Fibroblast of the conjunctiva (primary cell): ENCODE measurements at places on chromosomes 11 and 22.
A peak's percentile ranks its signal among the peaks of the same experiment; 100 is the strongest.

GRCh38 chr11:38721586-38722315 is 2123.7 kb upstream of the RAG2 start:
- no peak for DNase-seq

- DNase-seq, result no peak
These were observed 228.6 kb upstream of the DDI1 start for GRCh38 chr11:103807806-103808205.

- DNase-seq, result no peak
These were observed 27.5 kb downstream of the KIRREL3 start for GRCh38 chr11:126973051-126973450.

GRCh38 chr11:36385121-36385970 is 89.3 kb downstream of the PRR5L start:
- DNase-seq, result peak; percentile 43

GRCh38 chr11:40683010-40683409 is 776.4 kb downstream of the LRRC4C start:
- DNase-seq, result no peak

DNA sequence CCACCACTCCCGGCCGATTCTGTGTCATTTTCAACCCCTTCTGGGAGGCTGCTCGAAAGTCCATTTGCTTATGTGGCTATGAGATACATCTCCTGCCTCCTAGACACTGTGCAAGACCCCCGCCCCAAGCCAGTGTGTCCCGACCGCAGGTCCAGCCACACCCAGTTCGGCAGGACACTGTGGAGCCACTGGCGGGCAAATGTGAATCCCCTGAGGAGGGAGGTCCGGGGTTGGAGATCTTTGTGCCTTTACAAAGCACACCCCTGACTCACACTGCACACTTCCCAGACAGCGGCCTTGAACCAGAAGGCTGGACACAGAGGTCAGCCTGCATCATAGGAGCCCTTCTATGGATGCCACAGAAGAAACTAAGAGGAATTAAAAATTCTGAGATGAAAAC is 17.4 kb downstream of the FXYD6 start:
- no peak for DNase-seq

DNA sequence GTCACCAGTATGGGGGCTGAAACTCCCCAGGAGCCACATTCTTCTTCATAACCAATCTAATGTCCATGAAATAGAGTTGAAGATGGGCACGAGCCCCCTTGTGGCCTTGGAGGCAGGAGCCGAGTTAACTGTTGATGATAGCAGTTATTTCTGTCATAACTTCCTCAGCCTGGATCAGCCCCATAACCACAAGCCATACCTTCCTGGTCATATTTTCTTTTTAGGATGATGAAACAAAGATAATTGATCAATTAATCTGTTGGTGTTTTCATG is 65.0 kb upstream of the TTC12 start:
- no peak for DNase-seq

DNA sequence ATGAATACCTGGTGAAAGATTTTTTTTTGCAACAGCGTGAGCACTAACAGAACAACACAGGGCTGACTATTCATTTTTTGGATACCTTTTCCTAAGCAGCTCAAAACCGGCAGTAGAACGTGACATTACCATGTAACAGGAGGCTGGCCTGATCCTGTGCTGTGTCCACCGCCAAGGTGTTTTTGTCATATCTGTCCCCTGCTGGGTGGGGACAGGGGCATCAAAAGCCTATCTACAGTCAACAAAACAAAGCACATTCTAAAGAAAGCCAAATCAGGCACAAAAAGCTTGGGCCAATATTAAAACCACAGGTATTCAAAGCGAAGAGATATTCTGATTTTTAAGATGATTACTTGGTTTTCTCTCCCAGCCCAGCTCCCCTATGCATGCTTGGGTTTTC is 151.2 kb downstream of the LRRC4C start:
- DNase-seq, result no peak

GRCh38 chr11:102111787-102112508 is 1.7 kb downstream of the YAP1 start:
- DNase-seq, result peak; percentile 80

DNA sequence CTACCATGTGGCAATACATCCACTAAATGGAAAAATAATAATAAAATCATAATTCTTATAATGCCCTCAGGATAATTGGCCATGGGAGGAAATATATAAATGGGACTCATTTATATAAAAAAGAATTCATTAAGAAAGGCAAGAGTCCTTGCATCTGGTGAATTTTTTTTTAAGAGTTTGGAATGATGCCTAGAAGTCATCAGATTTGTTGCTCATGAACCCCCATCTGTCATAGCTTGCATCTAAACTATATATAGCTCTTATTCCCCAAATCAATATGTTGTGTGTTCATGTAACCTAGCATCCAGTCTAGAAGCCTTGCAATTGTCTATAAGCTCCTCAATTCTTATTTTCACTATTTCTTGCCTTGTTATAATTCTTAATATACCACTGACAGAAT is 75.9 kb downstream of the CADM1 start:
- DNase-seq, result no peak

DNA sequence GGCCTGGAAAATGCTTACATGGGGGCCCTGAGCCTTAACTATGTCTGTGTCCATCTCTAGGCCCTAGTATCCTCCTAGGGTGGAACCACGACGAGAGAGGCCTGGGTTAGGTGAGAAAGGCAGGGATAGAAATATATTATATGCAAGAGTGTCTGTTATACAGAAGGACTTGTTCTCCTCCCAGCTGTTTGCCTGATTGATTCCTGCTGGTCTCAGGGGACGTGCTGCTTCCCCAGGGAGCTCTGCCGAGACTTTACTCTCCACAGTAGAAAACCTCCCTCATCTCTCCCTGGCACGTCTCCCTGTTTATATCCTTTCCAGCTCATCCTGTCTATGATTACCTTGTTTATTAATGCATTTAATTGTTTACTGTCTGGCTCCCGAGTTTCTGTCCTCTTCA is 132.6 kb downstream of the MIAT start:
- no peak for DNase-seq

DNA sequence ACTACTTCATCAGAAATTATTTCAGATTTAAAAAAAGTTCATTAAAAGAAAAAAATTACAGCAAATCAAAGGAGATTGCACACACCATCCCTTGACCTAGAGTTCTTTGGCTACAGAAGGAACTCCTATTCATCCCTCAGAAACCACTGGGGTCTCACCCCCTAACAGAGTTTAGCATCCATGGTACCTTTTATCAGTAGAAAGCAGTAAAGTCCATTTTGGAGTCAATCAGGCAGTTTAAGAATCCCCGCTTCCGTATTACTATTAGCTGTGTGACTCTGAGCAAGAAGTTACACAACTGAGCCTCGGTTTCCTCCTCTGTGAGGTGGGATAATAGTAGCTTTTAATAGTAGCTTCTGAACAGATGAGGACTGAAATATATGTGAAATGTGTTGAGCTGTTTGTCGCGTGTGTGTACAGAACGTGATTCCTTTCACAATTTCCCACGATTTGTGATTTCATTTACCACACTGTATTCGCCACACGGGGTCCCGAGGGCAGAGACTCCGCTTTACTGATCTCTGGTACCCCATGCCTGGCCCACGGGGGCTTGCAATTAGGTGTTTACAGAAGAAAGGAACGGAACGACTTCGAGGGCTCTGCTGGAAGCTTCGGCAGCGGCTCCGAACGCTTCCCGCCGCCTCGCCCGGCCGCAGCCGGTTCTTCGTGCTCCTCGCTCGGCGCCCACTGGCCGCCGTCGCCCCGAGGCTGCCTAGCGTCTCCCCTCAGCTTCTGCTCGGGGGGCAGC is 72.5 kb upstream of the ZBED5 start:
- DNase-seq, result no peak

DNA sequence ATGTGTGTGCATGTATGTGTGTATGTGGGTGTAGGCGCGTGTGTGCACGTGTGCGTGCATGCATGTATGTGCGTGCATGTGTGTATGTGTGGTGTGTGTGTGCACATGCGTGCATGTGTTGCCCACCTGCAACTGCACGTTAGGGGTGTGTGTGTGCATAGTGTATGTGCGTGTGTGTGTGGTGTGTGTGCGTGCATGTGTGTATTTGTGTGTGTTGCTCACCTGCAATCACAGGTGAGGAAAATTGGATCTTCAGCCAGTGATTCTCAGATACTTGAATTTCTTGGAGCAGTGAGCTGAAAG is 54.3 kb downstream of the ST14 start:
- DNase-seq, result no peak

DNA sequence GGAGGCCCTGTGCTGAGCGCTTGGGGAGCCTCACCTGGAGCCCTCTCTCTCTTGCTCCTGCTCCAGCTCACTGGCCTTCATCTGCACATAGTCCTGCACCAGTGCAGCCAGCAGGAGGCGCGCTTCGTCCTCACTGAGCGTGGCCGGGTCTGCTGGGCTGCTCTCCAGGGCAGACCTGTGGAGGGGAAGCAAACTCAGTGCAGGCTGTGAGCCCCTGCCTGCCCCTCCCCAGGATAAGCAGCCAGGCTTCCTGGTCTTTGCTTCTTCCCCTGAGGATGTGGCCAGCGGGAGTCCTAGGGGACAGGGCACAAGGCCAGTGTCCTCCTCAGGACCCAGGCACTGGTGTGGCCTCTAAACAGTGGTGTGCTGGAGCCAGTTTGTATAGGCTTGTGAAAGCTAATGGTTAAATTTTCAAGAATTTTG is 2.2 kb downstream of the CALCA start:
- no peak for DNase-seq

- DNase-seq, result peak; percentile 90
These were observed 46.4 kb downstream of the RCN1 start for GRCh38 chr11:32137263-32137662.

DNA sequence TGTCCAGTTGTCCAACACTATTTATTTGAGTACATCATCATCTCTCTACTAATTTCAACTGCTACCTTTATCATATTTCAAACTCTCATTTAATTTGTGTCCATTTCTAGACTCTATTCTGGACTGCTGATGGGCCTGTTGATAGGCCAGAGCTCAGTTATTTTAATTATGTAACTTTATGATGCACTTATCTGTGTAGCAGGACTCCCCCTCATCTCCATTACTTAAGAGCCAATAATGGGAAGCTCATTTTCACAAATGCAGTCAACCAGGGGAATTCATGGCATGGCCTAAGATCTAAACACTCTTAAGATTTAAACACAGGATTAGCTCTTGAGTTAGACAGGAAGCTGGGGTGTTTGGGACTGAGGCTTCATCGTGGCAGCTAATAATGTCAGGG is 21.4 kb downstream of the KCNQ1OT1 start:
- DNase-seq, result no peak

- no peak for DNase-seq
These were observed 122.1 kb downstream of the CSNK2A3 start for GRCh38 chr11:11230802-11231562.

DNA sequence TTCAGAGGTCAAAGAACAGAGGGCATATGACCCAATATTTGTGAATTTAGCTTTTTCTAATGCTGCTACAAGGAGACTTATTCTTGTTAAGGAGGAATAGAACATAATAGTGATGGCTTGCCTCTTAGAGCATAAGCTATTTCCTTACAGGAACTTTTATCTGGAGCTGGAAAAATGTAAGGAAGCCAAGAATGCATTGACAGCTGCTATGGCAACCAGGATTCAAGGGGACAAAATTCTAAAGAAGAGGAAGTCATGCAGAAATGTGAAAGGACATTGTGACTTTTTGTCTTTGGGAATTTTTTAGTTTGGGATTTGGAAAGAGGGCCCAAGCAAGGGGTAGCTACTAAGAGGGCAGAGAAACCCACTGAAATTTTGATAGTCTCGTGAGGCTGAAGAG is 51.1 kb downstream of the EHF start:
- no peak for DNase-seq

- DNase-seq, result no peak
These were observed 1.3 kb downstream of the MRPL23 start for GRCh38 chr11:1948389-1948788.

- DNase-seq, result no peak
These were observed 55.0 kb upstream of the ZC3H12C start for GRCh38 chr11:110038201-110038600.

GRCh38 chr11:43689167-43689566 is 8.6 kb downstream of the HSD17B12 start:
- no peak for DNase-seq

DNA sequence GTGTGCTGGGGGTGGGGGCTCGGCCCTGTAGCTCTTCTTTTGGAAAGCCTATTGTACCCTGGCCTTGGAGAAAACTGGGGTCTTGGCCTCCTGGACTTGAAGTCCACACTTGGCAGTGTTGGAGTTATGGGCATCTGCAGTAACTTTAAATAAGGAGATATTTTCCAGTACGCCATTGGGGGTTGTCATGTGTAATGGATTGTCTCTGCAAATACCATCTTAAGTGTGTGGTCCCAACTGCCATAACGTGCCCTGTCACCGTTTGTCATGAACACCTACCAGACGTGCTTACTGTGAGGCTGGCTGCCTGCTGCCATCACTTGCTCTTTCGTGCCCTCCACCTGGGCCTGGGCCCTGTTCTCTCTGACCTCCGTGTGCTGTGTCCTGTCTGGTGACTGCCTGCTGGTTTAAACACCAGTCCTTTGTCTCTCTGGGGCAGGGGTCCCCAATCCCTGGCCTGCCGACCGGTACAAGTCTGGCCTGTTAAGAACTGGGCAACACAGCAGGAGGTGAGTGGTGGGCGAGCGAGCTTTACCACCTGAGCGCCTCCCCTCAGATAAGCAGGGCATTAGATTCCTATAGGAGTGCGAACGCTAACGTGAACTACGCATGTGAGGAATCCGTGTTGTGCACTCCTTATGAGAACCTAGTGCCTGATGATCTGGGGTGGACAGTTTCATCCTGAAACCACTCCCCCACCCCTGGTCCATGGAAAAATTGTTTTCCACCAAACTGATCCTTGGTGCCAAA is 3.6 kb upstream of the ZDHHC8 start:
- DNase-seq, result no peak

- no peak for DNase-seq
These were observed 16.0 kb upstream of the FTH1 start for GRCh38 chr11:61983419-61983818.

- DNase-seq, result no peak
These were observed 23.8 kb downstream of the PARVB start for GRCh38 chr22:44047891-44048301.

GRCh38 chr11:113131036-113131775 is 170.0 kb downstream of the NCAM1 start:
- DNase-seq, result no peak

GRCh38 chr22:29716814-29717545 is 2.8 kb upstream of the CABP7 start:
- DNase-seq, result peak; percentile 47

- DNase-seq, result peak; percentile 3
These were observed 29.6 kb downstream of the CAT start for GRCh38 chr11:34468209-34468841.

DNA sequence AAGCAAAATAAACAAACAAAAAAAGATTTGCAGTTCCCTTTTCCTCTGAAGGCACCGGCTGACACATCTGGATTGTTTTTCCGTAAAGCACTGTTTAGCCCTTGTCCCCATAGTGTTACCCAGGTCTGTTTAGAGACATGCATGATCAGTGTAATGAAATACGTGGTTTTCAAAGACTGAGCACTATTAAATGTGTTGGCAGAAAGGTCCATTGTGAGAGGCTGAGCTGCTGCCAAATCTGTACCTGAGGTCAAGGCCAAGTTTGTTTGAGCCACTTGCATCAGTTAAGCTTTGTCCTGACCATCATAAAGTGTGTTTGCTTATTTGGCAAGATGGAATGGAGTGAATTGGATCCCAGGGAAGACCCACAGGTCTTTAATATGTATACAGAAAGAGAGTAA is 26.3 kb downstream of the CTR9 start:
- no peak for DNase-seq

GRCh38 chr11:132782102-132782501 is 750.2 kb downstream of the OPCML start:
- no peak for DNase-seq

- no peak for DNase-seq
These were observed 83.1 kb upstream of the ADSL start for GRCh38 chr22:40263191-40263590.
